Occipital lobe (tissue), 3 donors: ENCODE measurements at places on chromosomes 12 and 14.

GRCh38 chr14:75717729-75718128 lies 56.7 kb downstream of the TTLL5 start:
- no peak for DNase-seq

- no peak for DNase-seq
Observed at GRCh38 chr12:105954951-105955931, 183.5 kb downstream of the NUAK1 start.

DNA sequence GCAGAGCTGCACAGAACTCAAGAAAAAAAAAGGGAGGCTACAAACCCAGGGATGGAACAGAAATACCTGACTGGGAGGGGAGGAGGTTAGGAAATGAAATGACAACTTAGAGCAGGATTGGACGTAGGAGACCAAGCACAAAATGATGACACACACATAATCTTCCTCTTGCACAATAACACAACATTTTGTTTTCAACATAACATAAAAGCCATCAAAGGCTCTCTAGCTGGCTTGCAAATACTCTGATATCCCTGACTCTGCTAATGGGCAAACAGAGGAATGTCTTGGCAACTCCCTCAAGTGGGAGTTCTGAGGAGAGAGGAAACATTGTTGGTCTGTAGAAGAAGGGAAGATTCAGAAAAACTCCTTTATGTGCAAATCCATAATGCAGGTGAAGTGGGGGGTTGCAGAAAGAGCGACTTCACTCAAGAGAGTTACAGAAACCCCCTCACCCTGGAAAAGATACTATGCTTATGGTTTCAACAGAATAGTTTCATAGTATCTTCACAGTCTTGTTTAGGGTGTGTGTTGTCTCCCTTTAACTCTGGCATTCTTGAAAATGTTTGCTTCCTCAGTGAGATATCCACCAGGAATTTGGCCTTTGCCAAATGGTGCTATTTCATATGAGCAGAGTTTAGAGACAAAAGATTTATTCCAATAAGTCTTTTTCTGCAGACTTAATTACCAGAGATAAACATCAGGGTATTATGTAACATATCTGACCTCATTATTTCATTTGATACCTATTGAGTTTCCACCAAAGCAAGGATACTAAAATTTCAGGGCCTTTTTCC lies 43.8 kb upstream of the LTBP2 start:
- no peak for DNase-seq

GRCh38 chr12:121942145-121942718 lies 23.8 kb downstream of the CFAP251 start:
- DNase-seq, result no peak

DNA sequence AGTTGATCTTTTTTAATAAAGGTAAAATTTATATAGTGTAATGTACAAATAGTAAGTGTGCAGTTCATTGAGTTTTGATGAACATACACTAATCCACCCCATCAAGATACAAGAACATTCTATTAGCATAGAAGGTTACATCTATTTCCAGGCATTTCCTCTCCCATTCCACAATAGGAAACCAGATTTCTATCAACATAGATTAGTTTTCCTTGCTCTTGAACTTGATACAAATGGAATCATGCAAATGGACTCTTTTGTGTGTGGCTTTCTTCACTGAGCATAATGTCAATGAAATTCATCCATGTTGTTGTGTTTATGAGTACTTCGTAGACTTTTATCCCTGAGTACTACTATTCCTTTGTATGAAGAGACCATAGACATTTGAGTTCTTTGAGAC lies 10.8 kb downstream of the STYX start:
- DNase-seq, result no peak

GRCh38 chr14:55661029-55661428 lies 81.0 kb downstream of the KTN1 start:
- no peak for DNase-seq

DNA sequence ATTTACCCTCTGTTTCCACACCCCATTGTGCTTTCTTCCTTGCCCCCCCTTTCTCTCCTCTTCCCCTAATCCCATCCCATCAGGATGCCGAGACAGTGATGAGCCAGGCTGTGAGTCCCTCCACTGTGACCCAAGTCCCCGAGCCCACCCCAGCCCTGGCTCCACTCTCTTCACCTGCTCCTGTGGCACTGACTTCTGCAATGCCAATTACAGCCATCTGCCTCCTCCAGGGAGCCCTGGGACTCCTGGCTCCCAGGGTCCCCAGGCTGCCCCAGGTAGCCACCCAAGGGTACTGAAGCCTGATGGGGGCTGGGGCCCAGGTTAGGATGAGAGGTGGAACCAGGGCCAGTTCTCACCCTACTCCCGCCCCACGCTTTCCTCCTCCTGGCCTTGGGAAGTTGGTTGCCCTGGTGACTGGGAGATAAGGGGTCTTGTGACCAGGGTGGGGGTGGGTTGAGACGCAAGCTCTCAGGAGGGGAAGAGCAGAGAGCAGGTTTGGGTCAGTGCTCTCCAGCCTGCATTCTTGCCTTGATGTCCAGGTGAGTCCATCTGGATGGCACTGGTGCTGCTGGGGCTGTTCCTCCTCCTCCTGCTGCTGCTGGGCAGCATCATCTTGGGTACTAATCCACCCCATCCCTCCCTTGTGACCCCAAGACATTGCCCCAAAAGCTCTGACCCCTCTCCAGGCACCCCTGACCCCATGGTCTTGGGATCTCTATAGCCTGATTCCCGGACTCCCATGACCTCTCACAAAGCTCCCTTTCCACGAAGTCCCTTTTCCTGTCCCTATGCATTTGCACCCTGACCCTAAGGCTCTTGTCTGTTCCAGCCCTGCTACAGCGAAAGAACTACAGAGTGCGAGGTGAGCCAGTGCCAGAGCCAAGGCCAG lies 1.2 kb downstream of the AMHR2 start:
- DNase-seq, result no peak

DNA sequence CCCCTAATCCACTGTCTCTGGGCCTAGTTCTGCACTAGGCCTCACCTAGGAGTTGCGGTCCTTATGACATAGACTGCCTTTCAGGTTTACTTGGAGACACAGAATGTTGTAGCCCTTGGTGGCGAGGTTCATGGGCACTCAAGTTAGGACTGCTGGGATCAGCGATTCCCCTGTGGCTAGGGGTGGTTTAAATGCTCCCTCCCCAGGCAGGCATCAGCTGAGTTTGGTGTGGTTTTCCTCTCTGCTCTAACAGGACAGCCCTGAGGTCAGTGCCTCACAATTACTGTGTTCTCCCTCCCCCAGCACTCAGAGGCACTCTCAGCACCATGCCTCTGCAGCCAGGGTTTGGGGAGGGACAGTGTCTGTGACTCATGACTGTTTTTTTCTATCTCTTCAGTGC lies 22.2 kb upstream of the RDH16 start:
- no peak for DNase-seq

GRCh38 chr14:52350445-52350844 lies 36.3 kb downstream of the PTGER2 start:
- DNase-seq, result no peak

DNA sequence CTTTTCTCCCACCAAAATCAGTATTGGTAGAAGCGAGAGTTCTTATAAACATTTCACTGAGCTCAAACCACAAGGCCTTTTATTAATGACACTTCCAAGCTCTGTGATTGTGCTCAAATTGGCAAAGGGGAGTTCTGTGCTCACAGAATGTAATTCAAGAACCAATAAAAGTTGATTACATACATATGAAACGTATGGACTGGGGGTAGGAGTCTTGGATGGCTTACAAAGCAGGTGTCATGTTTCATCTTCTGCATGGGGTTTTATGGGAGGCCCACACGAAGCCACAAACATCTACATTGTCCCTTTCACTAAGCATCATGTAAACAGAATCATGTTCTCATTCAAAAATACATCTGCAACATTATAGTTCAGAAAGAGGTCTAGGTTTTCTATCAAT lies 828.3 kb downstream of the VRK1 start:
- no peak for DNase-seq
